ENCODE measurements at places on chromosomes 7 and 10.

DNA sequence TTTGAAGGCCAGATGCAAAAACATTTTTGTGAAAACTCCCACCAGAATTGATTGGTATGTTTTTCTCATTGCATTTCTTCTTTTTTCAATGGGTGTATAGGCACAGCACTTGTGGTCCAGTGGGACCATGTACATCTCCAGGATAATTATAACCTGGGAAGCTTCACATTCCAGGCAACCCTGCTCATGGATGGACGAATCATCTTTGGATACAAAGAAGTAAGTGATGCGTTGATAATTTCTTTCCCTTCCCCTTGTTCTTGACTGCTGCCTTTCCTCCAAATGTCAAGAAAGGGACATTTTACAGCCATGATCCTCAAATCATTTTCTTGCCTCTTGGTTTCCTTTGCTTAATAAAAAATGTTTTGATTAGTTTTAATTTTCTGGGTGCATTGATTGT, 331.5 kb downstream of the PLXDC2 start:
- DNase-seq, result no peak

DNA sequence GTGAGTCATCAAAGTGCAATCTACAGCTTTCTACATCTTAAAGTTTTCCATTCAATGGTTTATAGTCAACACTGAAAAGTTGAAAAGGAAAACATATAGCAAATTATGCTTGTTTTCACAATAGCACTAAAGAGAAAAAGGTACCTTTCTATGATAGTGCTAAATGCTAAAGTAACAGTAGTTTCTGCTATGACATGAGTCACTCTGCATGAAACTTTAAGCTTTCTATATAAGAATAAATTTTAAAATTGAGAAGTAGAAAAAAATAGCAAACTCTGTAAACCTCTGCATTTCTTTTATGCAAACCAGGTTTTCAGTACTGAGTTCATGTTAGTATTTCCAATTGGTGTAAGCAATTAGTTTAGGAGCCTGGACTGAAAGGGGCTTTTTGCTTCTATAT, 31.2 kb upstream of the TMEM168 start:
- no peak for DNase-seq

GRCh38 chr7:34463830-34464229, 194.2 kb upstream of the NPSR1 start:
- no peak for DNase-seq

GRCh38 chr7:50488379-50488778, 38.2 kb upstream of the FIGNL1 start:
- no peak for DNase-seq

GRCh38 chr7:140300243-140301136, 97.8 kb downstream of the SLC37A3 start:
- DNase-seq, result no peak

DNA sequence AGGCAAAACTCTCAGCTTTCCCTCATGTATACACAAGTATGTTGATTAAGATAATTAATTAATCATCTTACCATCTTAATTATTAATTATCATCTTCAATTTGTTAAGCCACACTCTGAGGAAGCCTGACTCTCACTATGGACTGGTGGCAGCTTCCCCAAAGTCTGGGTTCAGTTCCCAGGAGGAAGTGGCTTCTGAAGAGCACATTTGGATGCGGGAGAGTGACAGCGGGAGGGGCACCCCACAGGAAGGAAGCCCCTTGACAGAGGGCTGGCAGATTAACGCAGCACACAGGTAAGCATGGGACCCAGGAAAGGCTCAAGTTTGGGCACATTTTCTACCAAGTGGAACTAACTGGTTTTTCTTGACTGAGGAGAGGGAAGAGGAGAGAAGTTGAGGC, 13.4 kb upstream of the SLIT1 start:
- no peak for DNase-seq

All from activated naive CD4-positive, alpha-beta T cell (primary cell).